ENCODE measurements at places on chromosomes 7 and 10. TPM values are rescaled to one million over a fixed set of nuclear protein-coding genes. Genes with fewer than 3 reads are reported as not detected.

TSPAN33 gene
- total RNA-seq, result 49.1 TPM

PCDH15 gene
- 0.77 TPM for total RNA-seq

VAX1 gene
- total RNA-seq, result not detected

MRLN gene
- 16.0 TPM for total RNA-seq

RARRES2 gene
- 89.7 TPM for total RNA-seq

LIPF gene
- not detected for total RNA-seq

CYP2E1 gene
- 0.03 TPM for total RNA-seq

MEOX2 gene
- total RNA-seq, result not detected

SPAM1 gene
- not detected for total RNA-seq

TAS2R3 gene
- total RNA-seq, result 0.24 TPM

POMZP3 gene
- 16.2 TPM for total RNA-seq

ANKRD61 gene
- total RNA-seq, result 0.63 TPM

All from SJCRH30 (cell line).